ENCODE measurements at places on chromosomes 16 and 17.

DNA sequence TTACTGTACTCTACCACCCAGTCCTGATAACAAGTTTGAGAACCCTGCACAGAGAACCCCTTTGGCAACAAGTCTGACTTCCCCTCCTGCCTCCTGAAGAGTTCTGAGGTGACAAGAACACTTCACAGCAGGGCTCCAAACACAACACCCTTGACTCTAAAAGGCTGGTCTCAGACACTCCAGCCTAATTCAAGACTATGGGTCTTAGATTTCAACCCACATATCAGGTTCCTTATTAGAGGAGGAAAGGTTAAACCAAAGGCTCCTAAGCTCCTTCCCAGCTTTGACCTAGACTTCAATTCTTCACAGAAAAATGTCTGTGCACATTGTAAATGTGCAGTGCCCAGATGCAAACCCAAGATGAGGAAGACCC, 23.0 kb downstream of the RANBP10 start:
- DNase-seq: no peak

DNA sequence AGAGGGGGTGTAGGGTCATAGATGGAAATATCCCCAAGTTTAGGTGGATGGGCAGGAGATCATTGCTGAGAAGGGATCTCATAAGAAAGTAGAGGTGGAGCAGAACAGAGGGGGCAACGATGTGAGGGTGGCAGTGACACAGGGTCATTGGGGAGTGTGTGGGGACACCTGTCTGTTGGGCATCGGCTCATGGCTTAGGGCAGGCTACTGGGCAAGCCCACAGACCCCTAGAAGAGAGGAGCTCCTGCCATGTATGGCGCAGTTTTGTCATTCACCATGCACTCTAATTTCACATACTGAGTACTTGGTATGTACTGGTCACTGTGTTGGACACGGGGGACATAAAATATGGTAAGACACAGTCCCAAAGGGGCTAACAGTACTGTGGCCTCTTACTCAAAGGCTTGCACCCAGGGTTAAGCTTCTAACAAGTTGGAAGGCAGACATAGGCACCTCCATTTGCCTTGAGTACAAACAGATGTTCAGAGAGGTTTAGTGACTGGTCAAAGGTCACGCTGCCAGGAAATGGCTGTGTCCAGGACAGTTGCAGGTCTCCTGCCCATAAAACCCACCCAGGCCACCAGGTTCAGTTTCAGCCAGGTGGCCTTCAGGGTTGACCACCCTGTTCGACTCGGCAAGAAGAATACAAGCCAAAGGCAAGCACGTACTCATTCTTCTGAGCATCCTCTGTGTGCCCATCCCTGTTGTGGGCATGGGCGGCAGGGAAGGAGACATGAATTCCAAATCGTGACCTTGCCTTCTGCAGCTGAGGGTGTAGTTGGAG, 580.2 kb downstream of the KCNJ18 start:
- DNase-seq: no peak

GRCh38 chr16:66523861-66524354, 26.0 kb downstream of the TK2 start:
- peak; percentile 64 for DNase-seq

- DNase-seq: no peak
These were observed 4.7 kb upstream of the ABCC11 start for GRCh38 chr16:48252013-48252412.

DNA sequence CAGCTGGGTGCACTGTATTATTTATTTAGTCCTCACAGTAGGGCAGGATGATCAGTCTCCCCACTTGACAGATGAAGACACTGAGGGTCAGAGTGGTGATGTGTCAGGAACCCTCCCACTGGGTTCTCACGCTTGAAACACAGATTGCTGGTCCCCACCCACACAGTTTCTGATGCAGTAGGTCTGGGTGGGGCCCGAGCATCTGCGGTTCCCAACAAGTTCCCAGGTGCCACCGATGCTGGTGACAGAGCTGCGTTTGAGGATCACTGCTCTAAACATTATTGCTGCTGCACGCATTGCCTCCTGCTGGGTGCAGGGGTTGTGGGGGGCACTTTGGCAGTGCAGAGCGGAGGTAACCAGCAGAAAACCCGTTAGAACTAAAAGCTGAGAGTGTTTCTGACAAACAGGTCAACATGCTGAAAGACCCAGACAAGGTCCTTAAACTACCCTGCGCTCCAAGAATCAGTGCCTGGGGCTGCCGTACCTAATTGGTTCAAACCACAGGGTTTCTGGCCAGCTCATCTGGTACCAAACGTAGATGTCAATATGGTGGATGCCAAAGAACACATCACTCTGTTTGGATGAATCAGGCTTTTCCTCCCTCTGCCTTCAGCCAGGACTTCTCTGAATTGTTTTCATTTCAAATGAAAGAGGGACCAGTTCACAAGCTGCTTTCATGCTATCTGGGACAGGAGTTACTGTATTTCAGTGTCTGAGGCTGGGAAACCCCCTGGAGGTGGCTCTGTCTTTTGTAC, 76.0 kb downstream of the ABCC1 start:
- DNase-seq: peak; percentile 59

- DNase-seq: no peak
These were observed 18.8 kb upstream of the FAM83G start for GRCh38 chr17:19023209-19023999.

GRCh38 chr16:17131351-17131750, 339.4 kb downstream of the XYLT1 start:
- DNase-seq: no peak

- no peak for DNase-seq
These were observed 10.1 kb downstream of the THRA start for GRCh38 chr17:40072735-40073346.

DNA sequence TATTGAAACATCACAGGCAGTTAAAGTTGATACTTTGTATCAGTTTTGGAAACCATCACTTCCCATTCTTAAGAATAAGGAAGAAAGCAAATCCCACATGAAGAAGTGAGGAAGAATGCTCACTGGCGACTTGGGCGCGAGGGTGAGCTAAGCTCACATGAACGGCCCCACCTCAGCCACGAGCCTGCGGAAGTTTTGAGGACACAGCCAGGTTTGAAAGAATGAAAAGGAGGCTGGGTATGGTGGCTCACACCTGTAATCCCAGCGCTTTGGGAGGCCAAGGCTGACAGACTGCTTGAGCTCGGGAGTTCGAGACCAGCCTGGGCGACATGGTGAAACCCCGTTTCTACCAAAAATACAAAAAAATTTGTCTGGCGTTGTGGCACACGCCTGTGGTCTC, 110.3 kb upstream of the CHMP6 start:
- DNase-seq: no peak

DNA sequence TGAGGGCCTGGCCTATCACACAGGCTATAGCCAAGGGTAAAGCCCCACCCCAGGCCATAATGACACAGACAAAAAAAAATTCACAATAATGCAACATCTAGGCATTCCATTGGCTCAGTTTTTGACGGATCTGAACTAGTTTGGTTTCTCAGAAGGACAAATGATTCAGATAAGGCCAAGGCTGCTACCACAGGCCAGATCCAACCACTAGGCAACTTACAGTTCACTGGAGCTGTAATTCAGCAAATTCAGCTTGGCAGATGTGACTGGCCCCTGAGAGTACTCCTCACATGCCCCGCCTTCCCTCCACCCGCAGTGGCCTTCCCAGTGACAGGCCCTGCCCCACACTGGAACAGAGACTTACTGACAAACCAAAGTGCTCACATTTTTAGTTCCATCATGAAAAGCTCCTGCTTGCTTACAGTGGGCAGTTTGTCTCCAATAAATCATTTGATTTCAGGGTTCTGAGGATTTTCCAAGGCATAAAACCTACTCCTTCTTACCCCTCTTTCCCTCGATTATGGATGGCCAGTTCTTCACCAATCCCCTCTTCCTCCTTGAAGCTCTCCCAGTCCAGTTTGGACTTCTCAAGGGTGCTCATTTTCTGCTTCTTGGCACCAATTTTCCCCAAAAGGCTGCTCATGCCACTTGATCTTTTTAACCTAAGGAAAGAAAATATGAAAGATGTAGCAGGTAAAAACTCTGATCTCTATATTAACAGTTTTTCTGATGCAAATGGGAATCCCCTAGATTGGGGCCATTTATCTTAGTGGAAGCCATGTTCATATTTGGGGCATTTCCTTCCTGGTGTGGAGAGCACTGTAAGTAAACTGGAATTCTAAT, 53.3 kb upstream of the BCAR1 start:
- DNase-seq: no peak

DNA sequence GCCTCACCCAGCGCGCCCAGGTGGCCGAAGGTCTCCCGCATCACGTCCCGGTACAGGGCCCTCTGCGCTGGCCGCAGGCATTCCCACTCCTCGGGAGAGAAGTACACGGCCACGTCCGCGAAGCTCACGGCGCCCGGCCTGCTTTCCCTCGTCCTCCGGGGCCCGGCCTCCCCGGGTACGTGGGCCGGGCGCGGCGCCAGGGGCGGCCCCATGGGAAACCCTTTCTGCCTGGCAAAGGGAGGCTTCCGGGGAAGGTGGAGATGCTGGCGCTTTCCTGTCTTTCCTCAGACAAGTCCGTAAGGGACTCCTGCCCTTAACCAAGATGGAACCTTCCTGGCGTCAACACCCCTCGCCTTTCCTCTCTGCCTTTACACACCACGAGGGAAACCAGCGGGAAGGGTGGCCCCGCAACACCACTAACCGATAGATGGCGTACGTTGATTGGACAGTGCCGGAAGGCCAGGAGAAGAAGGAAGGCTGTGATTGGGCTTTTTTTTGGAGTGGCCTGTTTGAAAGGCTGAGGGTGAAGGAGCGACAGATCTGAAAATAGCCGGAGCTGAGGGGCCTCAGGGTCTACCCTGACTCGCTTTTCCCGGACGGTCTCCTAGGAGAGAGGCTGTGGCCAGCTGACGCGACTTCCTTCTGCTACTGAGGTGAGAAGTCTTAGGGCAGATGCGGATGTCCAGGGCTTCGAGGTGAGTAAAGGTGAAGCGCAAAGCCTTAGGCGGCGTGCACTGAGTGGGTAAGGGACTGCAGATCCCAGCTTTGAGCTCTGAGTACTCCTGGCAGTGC, at the start of gene ZNF785:
Gene ZNF785, minus strand, starts transcription at position 298 of the 792 bp plus-strand sequence. Its CDS starts 86 bp downstream, at position 212.
- DNase-seq: peak; percentile 97

GRCh38 chr17:68035131-68035522, 408 bp upstream of the KPNA2 start:
- DNase-seq: no peak

- DNase-seq: no peak
These were observed 5.1 kb downstream of the STH start for GRCh38 chr17:46003907-46004748.

GRCh38 chr17:3665834-3666233, 2.5 kb downstream of the TAX1BP3 start:
- no peak for DNase-seq

DNA sequence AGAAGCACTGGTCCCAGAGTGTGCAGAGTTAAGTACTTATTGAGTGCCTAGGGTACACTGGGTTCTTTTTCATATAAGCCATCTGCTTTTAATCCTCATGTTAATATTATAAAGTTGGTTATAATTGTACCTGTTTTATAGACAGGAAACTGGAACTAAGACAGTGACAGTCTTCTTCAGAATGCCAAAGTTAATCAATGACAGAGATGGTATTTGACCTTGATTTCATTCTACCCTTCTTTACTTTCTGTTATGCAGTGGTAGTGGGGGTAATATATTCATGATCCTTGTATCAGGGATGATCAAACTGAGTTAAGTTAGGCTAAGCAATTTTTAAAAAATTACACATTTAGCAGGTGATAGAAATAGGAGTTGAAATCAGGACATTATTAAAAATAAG, 108.6 kb upstream of the GOT2 start:
- DNase-seq: no peak

GRCh38 chr16:4734730-4735535, 596 bp downstream of the DNAAF8 start:
- DNase-seq: peak; percentile 94

- no peak for DNase-seq
These were observed 6.7 kb downstream of the KCNH4 start for GRCh38 chr17:42174126-42174783.

DNA sequence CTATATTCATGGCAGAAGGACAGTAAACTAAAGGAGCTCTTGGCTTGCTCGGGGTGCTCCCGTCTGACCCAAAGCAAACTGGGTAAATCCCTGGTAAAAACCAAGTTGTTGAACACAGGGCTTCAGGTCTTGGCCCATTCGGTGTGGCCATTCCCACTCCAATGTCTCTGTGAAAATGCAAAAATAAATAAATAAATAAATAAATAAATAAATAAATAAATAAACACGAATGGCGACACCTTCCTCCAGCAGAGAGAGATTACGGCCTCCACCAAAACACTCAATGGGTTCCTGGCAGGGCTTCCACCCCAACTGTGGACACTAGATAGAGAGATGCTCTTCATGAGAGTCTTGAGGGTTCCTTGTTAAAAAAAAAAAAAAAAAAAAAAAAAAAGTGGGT, 325.3 kb downstream of the SOX9 start:
- no peak for DNase-seq
